ENCODE measurements at places on chromosomes 13 and 19.
A peak's percentile ranks its signal among the peaks of the same experiment; 100 is the strongest.

- no peak for DNase-seq
Observed at GRCh38 chr19:1884719-1885334, 469 bp downstream of the ABHD17A start.

- no peak for DNase-seq
Observed at GRCh38 chr19:35293363-35293739, 1.4 kb downstream of the MAG start.

DNA sequence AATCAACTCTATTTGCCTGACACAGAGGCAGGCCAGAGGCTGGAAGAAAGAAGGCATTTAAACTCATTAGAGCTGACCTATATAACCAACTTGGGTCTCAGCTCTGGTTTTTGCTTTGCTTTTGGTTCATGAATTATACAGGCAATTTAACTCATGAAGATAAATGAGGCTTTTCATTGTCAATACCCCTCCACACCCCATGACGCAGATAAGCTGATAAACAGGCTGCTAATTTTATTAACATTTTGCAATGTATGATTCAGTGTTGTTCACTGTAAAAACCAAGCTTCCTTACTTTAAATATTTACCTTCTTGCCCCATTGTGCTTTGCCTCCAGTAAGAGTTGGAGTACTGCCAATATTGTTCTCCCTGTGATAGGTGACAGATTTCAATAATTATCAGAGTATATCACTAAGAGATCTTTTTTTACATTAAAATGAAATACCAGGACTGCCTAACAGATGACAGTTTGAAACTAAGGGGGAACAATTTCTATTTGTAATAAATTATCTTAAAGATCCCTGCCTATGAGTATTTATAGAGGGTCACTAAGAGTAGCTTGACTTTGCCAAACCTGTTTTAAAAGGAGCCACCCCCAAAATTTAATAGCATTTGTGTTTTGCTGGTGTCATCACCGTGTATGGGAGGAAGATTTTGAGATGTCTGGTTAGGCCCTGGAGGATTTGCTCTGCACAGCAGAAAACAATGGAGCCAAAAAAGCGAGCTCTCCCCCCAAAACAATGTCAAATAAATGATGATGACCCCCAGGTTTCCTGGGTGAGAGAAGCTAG, 472.7 kb upstream of the NBEA start:
- no peak for DNase-seq

GRCh38 chr19:6269101-6269886, 10.5 kb downstream of the MLLT1 start:
- DNase-seq, result no peak

- no peak for DNase-seq
Observed at GRCh38 chr13:22405891-22406290, 735.0 kb downstream of the FGF9 start.

- no peak for DNase-seq
Observed at GRCh38 chr19:30812099-30812678, 440.0 kb downstream of the ZNF536 start.

DNA sequence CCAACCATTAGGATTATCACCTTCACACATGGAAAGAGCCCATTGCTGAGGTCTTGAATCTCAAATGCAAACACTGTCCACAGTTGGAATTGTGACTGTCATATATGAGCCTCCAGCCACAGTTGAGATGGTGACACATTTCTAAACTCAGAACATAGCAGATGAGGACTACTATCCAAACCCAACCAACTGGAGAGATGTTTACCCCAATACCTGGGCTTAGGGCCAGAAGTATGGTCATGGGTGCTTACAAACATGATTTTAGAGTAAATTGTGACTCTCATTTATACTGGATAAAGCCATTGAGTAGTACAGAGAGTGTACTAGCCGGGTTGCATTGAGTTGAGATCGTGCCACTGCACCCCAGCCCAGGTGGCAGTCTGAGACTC, 14.0 kb upstream of the ZNF681 start:
- peak; percentile 32 for DNase-seq

DNA sequence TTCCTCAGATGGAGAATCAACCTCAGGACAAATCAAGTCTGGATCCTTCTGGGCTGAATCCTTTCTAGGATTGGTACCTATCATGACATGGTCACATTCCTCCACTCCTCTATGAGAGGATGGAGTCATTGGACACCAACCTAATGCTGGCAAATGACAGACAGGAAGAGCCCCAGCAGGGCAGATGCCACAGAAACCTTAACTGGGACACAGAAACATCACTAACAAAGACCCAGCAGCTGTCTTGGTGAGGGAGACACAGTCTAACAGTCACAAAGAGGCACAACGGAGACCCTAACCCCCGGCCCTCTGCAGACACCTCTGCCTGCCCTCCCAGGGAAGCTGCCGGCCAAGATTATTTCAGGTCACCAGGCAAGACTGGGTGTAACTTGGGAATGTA, 2.1 kb downstream of the ANKRD27 start:
- DNase-seq, result no peak

- no peak for DNase-seq
Observed at GRCh38 chr13:37899753-37900152, 30.2 kb upstream of the TRPC4 start.

- no peak for DNase-seq
Observed at GRCh38 chr19:20858218-20858617, 64.8 kb upstream of the ZNF85 start.

DNA sequence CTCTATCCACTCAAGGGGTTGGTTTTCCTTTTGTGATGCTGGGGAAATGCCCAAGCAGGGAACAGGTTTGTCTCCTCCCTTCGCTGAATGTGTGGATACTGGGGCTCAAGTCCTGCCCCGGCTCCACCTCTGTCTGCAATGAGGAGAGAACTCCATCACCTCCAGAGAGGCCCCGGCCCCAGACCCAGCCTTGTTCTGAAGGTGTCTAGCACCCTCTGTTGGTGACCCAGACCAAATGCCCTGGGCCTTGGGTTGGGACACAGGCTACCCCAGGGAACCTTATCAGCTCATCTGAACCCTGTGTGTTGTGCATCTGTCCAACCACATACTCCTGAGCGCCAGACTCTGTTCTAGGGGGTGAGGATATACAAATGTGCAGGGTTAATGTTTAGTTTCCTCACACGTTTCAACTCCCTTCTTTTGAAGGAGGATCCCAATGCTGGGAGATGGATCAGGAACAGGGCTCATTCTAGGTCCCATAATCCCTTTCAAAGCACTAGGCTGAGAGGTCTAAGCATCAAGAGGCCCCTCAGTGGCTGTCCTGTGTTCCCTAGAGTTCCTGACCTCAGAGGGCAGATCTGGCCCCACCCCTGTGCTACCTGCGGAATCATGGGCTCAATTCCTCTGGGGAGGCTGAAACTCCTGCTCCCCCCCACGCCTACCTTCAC, 112.5 kb upstream of the SLC7A1 start:
- no peak for DNase-seq

- no peak for DNase-seq
Observed at GRCh38 chr19:10565028-10565566, 713 bp downstream of the KRI1 start.

GRCh38 chr19:2602391-2603181, 99.9 kb downstream of the GNG7 start:
- peak; percentile 93 for DNase-seq

- DNase-seq, result no peak
Observed at GRCh38 chr13:23679220-23679619, 109.0 kb downstream of the TNFRSF19 start.

GRCh38 chr13:42377640-42378382, 105.9 kb downstream of the AKAP11 start:
- no peak for DNase-seq

GRCh38 chr19:12779162-12779993, 4.0 kb upstream of the HOOK2 start:
- no peak for DNase-seq

All from vagina (tissue), 2 donors.